ENCODE measurements at places on chromosomes 2 and 18.
A peak's percentile ranks its signal among the peaks of the same experiment; 100 is the strongest.

DNA sequence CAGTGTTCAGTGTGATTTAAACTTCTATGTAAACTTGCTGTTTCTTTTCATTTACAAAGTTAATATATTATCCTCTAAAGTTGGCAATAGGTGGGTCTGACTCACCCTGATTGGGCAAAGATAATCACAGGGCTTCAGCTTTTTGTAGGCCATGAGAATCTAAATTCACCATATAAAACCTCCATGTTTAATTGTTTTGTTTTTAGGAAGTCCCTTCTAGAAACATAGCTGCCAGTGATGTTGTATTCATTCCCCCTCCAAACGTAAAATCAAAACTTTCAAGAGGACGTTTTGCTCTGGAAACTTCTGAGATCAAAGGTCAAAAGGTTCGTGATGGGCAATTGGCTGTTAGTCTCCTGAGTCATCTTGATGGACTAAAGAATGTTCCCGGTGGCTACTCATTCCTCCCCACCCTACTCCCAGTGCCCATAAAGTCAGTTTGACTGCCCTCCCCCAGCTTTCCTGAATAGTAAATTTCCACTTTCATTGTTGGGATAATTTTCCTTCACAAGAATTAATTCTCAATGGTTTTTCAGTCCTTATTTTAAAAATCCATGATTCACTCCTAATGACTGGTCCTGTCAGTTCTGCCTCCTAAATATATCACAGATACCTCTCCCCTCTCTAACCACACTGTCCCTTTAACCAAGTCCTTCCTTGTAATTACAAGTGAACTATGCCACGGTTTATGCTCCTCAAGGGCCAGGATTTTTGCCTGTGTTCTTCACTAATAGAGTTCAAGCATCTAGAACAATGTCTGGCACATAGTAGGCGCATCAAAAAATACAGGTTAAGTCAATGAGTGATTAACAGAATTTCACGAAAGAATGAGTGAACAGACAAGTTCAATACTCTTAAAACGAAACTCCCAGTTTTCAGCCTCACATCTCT lies 164.4 kb upstream of the VRK2 start:
- no peak for DNase-seq

GRCh38 chr2:71792926-71793761 lies 339.8 kb downstream of the DYSF start:
- no peak for DNase-seq

DNA sequence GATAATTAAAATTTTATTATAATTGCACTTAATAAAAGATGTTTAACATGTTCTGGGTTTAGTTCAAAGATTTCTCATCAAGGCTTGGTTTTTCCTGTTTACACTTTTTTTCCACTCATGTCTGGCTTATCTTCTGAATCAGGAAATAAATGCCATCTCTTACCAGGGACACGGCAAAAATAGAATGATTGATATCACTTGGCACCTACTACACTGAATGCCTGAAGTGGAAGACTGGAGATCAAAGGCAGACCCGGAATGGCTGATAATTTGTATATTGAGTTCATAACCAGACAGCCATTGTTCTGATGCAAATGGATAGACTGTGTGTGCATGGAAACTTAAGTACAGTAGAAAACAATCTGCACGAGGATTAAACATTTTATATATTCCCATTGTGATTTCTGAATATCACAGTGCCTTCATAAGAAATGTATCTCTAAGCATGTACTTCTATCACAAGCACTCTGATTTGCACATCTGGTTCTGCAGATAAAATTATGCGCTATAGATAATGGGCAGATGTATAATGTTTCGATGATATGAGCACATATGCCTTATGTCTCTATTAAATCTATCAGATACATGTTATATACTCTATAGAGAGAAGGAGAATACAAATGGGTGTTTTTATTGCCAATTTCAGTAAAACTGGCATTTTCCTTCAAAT lies 304.8 kb downstream of the RND3 start:
- DNase-seq = no peak

- DNase-seq = no peak
Measured at GRCh38 chr2:620471-621302, 56.5 kb downstream of the TMEM18 start.

DNA sequence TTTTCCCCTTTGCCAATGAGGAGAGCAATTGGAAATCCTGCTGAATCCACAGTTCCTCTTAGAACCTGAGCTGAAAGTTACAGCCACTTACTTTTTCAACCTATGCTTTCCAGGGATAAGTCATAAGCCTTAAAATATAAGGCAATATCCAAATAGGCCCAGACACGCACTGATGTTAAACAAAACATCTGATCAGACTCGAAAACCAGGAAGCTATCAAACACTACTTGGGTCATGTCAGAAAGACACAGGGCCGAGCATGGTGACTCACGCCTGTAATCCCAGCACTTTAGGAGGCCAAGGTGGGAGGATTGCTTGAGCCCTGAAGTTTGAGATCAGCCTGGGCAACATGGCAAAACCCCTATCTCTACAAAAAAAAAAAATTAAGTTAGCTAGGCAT lies 192.1 kb downstream of the SP3 start:
- DNase-seq = no peak

- DNase-seq = peak; percentile 15
Measured at GRCh38 chr18:25435149-25435782, 83.3 kb upstream of the ZNF521 start.

DNA sequence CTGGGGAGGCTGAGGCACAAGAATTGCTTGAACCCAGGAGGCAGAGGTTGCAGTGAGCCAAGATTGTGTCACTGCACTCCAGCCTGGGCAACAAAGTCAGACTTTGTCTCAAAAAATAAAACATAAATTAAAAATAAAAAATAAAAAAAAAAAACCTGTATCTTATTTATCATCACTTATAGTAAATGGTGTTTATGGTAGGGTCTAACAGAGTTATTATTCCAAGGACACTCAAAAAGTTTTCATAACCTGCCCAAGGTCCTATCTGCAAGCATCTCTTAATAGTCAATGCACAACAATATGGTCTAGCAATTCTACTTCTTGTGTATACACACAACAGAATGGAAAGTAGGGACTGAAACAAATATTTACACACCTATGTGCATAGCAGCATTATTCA lies 47.3 kb upstream of the MYCN start:
- DNase-seq = no peak

DNA sequence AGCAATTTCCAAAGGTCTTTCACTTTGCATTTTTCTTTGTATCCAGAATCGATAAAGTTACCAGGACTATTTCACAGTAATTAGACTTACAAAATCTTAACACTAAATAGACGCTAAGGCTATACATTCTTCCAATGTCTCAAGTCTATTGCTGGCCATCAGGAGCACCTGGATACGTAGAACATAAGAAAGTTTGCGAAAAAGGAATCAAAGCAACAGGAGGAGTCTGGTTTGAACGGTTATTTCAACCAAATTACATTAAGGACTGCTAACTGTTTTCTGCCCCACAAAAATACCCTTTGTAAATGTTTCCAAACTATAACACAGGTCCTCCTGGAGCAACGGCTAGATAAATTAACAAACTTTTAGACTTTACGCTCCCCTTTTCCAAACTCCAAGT lies 1.4 kb upstream of the HNRNPA3 start:
- DNase-seq = peak; percentile 73

- DNase-seq = no peak
Measured at GRCh38 chr2:67625178-67625577, 228.0 kb downstream of the ETAA1 start.

DNA sequence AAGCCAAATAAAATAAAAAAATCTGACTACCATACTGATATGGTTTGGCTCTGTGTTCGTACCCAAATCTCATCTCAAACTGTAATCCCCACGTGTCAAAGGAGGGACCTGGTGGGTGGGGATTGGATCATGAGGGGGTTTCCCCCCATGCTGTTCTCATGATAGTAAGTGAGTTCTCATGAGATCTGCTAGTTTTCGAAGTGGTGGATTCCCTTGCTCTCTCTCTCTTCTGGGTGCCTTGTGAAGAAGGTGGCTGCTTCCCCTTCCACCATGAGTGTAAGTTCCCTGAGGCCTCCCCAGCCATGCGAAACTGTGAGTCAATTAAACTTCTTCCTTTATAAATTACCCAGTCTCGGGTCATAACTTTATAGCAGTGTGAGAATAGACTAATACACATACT lies 123.8 kb upstream of the WDSUB1 start:
- DNase-seq = no peak

DNA sequence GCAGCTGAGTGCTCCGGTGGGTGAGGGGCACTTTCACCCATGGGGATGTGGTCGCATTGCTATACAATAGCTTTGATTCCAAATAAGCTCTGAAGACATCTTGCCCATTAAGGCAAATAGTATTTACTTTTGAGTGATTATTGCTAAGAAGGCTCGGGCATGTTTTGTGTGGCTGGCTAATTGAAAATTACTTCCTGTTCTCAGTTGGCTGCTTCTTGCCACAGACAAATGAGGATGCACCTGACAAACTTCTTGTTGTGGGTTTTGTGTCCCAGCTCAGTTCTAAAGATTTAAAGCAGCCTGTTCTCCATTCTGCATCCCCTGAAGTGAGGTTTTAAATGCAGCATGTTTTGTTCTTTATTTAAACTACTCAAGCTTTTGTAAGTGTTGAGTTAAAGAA lies 88.3 kb downstream of the KCNS3 start:
- DNase-seq = no peak

GRCh38 chr2:45332094-45332493 lies 279.0 kb downstream of the SRBD1 start:
- peak; percentile 2 for DNase-seq
